Neural progenitor cell (in vitro differentiated cells): ENCODE measurements at places on chromosomes 2 and 18. TPM values are rescaled to one million over a fixed set of nuclear protein-coding genes. Genes with fewer than 3 reads are reported as not detected.

ANKRD53 gene
- total RNA-seq, result 0.06 TPM in 1 of 2 replicates, not detected in the other

DYNAP gene
- not detected in 2 replicates for total RNA-seq

ATAD2B gene
- 22.4 and 38.7 TPM in 2 replicates for total RNA-seq

ACKR3 gene
- 0.71 and 1.6 TPM in 2 replicates for total RNA-seq

HOXD9 gene
- total RNA-seq, result not detected in 2 replicates

TRABD2A gene
- 1.7 and 2.0 TPM in 2 replicates for total RNA-seq

FBXO48 gene
- 2.7 and 2.9 TPM in 2 replicates for total RNA-seq

ANKRD29 gene
- total RNA-seq, result 0.65 and 0.81 TPM in 2 replicates

RRM2 gene
- total RNA-seq, result 62.1 and 66.0 TPM in 2 replicates

LYPD1 gene
- 5.3 and 6.0 TPM in 2 replicates for total RNA-seq

GRCh38 chr2:15226661-15227060 is 334.5 kb downstream of the NBAS start:
- DNase-seq, result no peak

DNA sequence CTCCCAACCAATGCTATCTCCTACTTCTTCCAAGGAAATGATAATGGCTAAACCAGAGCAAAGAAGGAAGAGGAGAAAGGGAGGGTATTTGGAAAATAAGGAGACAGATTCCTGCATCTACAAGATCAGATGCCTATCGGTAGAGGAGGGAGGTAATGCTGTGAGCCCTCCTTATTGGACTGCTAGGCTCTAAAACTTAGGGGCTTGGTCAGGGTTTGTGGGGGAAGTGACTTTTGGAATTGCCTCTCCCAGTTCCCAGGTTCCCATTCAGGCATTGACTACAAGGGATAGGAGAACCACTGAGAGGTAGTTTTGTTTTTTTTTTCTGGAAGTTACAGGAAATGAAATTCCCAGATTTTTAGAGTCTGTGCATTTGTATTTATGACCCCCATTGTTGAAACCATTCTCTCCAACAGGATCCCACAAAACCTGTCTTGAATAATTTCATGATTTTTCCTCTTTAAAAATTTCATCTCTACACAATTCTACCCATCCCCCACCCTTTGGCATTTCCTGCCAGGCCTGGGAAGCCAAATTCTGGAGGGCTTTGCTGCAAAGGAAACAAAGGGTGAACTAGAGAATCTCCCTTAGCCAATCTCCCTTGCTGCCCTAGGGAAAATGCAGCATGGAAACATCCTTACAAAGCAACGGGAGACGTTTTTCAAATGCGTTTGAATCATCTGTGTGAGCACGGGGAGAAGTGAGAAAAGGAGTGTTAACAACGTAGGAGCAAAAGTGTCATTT is 282.1 kb upstream of the EPAS1 start:
- peak; percentile 56 for DNase-seq

DNA sequence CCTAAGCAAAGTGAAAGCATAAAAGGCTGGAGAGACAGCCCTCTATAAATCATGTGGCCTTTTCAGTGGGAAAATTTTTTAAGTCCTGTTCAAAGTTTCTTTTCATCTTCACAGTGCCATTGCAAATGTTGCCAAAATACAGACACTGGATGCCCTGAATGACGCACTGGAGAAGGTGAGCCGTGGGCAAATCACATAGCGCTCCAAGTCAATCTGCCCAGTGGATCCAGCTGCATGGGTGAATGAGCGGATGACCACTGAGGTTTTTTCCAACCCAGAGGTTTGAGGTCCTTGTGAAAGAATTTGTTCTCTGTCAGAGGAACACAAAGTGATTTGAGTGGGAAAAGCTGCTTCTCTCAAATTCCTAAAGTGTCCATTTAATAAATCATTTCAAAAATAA is 11.8 kb downstream of the DAPL1 start:
- no peak for DNase-seq

- no peak for DNase-seq
Observed at GRCh38 chr18:49738721-49739120, 74.6 kb downstream of the ACAA2 start.

DNA sequence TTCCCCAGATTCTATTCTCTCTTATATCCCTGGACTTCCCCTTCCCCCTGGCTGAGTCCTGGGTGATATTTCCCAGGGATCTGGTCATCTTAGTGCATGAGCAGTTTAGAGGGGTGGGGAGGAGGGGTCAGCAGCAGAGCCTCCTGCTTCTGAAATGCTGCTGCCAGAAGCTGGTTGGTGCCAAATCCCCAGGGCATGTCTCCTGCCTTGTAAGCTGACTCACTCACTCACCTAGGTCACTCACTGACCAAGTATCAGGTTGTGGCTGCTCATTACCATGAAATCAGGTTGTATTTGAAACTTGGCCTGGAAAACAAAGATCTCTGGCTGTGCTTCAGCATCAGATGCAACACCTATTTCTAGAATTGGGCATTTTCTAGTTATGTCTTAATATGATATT is 14.3 kb downstream of the GPR39 start:
- DNase-seq, result no peak

DNA sequence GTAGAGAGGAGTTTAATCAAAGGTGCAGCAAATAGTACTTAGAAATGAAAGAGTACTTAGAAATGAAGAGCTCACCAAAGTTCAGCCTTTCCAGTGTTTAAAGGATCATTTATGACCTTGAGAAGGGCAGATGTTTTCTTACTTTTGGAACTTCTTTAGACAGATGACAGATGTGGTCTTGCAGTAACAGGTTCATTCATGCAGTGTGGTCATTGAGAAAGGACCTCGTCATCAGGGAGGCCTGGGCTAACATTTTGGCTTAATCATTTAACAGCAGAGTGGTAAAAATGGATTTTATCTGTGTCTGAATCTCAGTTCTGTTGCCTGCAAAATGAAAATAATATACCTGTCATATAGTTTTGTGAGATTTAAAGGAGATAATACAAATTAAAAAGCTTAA is 75.1 kb upstream of the NT5C1B start:
- no peak for DNase-seq

- DNase-seq, result peak; percentile 43
Observed at GRCh38 chr2:208407667-208408066, 1.1 kb downstream of the PTH2R start.

DNA sequence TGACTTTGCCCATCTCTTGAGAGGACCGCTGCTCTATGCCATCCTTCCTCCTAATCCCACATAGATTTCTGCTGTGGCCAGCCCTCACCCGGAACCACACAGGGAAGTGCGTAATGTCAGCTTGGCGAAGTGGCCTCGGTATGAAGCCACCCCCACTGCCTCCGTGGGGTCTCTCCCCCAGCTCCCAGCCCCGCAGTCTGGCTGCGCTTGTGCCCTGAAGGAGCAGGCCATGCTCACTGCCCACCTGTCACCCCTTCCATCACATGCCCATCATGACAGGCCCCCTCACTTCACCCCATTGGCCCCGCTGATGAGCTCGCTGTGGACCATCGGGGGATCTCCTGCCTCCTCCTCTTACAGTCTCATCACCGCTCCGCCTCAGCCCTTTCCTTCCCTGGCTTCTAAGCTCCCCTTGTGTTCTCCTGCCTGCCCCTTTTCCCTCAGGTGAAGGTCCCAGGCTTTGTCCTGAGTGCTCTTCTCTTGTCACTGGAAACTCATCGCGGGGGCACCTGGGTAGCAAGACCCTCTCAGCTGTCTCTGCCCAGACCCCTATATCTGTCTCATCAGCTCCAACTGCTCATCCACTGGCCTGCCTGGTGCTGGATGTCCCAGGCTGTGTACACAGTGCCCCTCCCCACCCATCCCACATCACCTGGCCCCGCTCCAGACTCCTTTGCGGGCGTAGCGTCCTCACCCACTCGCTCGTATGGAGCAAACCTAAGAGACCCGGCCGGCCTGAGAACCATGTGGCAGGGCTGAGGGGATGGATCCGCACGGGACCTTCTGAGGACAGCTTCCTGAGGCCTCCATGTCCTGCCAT is 81.7 kb downstream of the GLI2 start:
- DNase-seq, result no peak

DNA sequence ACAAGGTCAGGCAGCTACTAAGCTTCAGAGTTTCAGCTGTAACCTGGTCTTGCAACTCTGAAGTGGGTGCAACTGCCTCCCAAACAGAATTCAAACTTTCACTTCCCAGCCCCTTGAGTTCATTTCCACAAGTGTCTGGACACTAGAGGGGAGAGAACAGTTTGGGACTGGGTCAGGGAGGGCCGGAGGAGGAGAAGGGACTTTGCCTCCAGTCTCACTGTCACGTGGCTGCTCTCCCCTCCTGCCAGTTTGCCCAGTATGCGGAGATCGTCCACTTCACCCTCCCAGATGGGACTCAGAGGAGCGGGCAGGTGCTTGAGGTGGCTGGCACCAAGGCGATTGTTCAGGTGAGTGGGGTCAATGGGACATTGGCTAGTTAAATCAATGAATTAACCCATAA is 20.6 kb upstream of the ANKRD53 start:
- DNase-seq, result no peak

GRCh38 chr2:60466161-60466702 is 87.2 kb downstream of the BCL11A start:
- no peak for DNase-seq

- DNase-seq, result no peak
Observed at GRCh38 chr2:42973726-42974125, 181.3 kb upstream of the HAAO start.

- DNase-seq, result no peak
Observed at GRCh38 chr2:237097911-237098702, 12.4 kb downstream of the COPS8 start.

- no peak for DNase-seq
Observed at GRCh38 chr2:169328785-169329184, 33.5 kb downstream of the LRP2 start.

- no peak for DNase-seq
Observed at GRCh38 chr2:25417715-25418369, 76.1 kb upstream of the DNMT3A start.

- DNase-seq, result no peak
Observed at GRCh38 chr18:28816155-28816554, 639.2 kb upstream of the CDH2 start.

- no peak for DNase-seq
Observed at GRCh38 chr2:112061840-112062239, 6.8 kb downstream of the TMEM87B start.

DNA sequence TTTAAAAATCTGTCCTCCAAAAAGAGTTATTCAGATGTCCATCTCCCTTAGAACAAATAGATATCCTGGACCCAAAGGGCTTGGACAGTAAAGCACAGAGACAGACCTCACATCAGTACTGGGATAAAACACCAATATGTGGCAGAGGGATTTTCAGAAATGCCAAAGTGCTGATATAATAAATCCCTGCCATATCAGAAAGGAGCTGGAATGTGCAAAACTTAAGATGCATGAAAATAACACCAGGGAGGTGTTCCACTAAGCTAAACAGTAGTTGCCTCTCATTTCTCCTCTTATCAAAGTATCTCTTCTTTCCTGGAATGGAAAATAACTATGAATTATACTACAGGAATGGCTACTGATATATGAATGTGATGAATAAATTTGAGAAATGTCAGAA is 13.2 kb downstream of the USP40 start:
- DNase-seq, result no peak

- DNase-seq, result no peak
Observed at GRCh38 chr18:76514573-76514972, 19.5 kb upstream of the ZNF516 start.

DNA sequence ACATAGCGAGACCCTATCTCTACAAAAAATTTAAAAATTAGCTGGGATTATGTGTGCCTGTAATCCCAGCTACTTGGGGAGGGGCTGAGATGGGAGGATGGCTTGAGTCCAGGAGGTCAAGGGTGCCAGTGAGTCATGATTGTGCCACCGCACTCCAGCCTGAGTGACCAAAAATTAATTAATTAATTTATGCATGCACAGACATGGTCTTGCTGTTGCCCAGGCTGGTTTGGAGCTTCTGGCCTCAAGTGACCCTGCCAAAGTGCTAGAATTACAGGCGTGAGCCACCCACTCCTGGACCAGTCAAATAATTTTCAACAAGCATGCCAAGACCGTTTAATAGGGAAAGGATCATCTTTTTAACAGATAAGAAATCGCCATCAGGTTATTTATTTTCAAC is 57.7 kb upstream of the TFCP2L1 start:
- DNase-seq, result no peak

GRCh38 chr2:27735263-27735904 is 36.1 kb upstream of the MRPL33 start:
- peak; percentile 77 for DNase-seq

- DNase-seq, result no peak
Observed at GRCh38 chr2:20704886-20705285, 37.9 kb downstream of the GDF7 start.

DNA sequence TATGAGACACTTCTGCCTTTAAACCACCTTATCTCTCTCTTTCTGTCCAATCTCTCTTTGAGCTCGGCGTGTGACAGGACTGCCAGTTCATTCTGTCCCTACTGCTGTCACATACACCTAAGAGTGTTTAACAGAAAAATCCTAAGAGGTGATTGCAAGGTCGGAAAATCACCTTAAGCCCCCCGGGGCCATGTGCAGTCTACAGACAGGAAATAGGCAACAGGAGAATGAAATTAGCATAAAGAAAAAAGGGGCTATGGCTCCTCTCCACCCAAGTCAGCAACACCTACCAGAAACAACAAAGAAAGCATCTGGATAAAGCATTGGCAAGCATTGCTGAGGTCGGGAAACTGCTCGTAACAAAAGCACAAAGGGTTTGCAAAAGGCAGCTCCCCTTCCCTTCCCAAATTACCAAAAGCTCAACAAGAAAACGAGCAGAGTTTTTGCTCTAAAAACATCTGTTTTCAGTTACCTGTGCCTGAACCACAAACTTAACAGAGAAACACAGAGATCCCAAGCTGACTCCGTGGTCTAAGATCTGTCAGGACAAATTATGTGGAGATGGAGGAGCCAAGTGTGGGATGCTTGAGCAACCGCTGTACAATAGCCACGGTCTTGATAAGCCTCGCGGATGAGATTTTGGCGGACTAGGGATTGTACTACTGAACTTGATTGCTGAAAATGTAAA is 30.4 kb downstream of the ANKRD44 start:
- DNase-seq, result peak; percentile 18

DNA sequence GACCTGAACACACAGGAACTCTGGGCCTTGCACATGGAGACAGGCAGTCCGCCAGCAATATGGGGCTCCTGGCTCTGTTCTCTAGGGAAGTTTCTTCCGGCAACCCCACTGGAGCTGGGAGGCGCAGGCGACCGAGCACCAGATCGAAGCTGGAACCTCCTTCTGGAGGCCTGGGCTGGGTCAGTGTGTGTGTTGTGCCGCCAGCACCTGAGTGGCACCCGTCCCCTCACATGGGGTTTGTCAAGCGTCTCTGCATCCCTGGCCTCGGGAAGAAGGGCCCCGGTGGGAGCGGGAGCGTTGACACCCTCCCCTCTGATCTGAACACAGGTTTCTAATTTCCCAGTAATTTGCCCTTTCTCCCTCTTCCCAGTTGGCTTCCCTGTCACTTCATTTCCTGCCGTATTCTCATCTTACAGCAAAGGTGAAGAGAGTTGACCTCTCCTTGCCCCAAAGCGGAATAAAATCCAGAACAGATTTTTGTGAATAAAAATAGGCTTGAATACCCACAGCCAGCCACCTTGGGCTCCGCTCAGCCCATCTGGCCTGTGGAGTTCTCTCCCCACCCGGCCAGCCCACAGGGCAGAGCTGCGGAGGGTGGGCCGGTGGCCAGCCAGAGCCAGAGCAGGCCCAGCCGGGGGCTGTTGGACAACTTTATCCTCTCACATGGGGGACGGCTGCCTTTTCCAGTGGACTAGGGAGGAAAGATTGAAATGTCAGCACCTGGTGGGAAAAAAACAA is 85.9 kb downstream of the APOB start:
- no peak for DNase-seq

- DNase-seq, result no peak
Observed at GRCh38 chr2:233338046-233338445, 16.2 kb upstream of the DGKD start.

GRCh38 chr2:62568983-62569837 is 63.2 kb upstream of the TMEM17 start:
- no peak for DNase-seq
